Mammary epithelial cell (primary cell): ENCODE measurements at places on chromosomes 7 and 10. TPM values are rescaled to one million over a fixed set of nuclear protein-coding genes. Genes with fewer than 3 reads are reported as not detected.

The CFTR gene
- polyA plus RNA-seq = not detected

The IMMP2L gene
- polyA plus RNA-seq = 7.9 TPM

The MYL10 gene
- polyA plus RNA-seq = not detected

The CYP2C19 gene
- not detected for polyA plus RNA-seq

The FRAT2 gene
- polyA plus RNA-seq = 4.0 TPM

The ADIRF gene
- polyA plus RNA-seq = 517 TPM

The NPSR1 gene
- not detected for polyA plus RNA-seq

The EGFR gene
- polyA plus RNA-seq = 169 TPM

The RELN gene
- 0.05 TPM for polyA plus RNA-seq

The SPDYE16 gene
- polyA plus RNA-seq = not detected

The OR2AE1 gene
- polyA plus RNA-seq = 0.05 TPM

The PON1 gene
- not detected for polyA plus RNA-seq

The PVRIG gene
- not detected for polyA plus RNA-seq

The TMEM270 gene
- polyA plus RNA-seq = not detected

The CLDN3 gene
- polyA plus RNA-seq = not detected

The TEX47 gene
- not detected for polyA plus RNA-seq

The TMEM236 gene
- polyA plus RNA-seq = 0.06 TPM

The PRPS1L1 gene
- polyA plus RNA-seq = not detected

The UROS gene
- polyA plus RNA-seq = 42.7 TPM

The ADAM8 gene
- 9.9 TPM for polyA plus RNA-seq

The SEMA3D gene
- polyA plus RNA-seq = 5.8 TPM

The MEOX2 gene
- not detected for polyA plus RNA-seq

The DENND2A gene
- polyA plus RNA-seq = 0.25 TPM

The GARIN1A gene
- polyA plus RNA-seq = 0.18 TPM

The CD36 gene
- polyA plus RNA-seq = 0.10 TPM

The GPC2 gene
- 0.53 TPM for polyA plus RNA-seq

The SPDYE1 gene
- not detected for polyA plus RNA-seq

The ATOH7 gene
- polyA plus RNA-seq = 0.03 TPM

The COL28A1 gene
- not detected for polyA plus RNA-seq

The MMS19 gene
- polyA plus RNA-seq = 86.2 TPM

The PAPOLB gene
- not detected for polyA plus RNA-seq

The GFRA1 gene
- polyA plus RNA-seq = 0.02 TPM

The FOXI2 gene
- not detected for polyA plus RNA-seq

The DHX32 gene
- 31.8 TPM for polyA plus RNA-seq

The IFIT1B gene
- polyA plus RNA-seq = not detected

The ANKRD1 gene
- polyA plus RNA-seq = 0.16 TPM

The DBNL gene
- polyA plus RNA-seq = 130 TPM
